ENCODE measurements at places on chromosomes 12 and 14.

DNA sequence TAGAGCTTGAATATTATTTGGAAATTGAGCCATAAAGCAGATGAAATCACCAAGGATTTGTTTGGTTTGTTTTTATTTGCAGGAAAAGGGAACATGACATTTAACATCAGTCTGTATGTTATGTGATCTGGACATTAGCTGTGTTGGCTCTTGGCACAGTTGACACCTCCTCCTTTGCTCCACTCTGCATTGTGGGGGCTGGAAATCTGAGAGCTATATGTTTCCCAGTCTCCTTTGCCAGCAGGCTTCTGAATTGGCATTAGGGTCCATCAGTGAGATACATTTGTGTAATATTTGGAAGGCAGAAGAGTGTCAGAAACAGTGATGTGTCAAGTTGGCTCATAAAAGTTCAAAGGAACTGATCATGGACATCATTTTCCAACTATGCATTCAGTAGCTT lies 322.1 kb upstream of the ATP2B1 start:
- DNase-seq = no peak

- DNase-seq = no peak
These were observed 4.2 kb upstream of the HRK start for GRCh38 chr12:116885491-116885890.

DNA sequence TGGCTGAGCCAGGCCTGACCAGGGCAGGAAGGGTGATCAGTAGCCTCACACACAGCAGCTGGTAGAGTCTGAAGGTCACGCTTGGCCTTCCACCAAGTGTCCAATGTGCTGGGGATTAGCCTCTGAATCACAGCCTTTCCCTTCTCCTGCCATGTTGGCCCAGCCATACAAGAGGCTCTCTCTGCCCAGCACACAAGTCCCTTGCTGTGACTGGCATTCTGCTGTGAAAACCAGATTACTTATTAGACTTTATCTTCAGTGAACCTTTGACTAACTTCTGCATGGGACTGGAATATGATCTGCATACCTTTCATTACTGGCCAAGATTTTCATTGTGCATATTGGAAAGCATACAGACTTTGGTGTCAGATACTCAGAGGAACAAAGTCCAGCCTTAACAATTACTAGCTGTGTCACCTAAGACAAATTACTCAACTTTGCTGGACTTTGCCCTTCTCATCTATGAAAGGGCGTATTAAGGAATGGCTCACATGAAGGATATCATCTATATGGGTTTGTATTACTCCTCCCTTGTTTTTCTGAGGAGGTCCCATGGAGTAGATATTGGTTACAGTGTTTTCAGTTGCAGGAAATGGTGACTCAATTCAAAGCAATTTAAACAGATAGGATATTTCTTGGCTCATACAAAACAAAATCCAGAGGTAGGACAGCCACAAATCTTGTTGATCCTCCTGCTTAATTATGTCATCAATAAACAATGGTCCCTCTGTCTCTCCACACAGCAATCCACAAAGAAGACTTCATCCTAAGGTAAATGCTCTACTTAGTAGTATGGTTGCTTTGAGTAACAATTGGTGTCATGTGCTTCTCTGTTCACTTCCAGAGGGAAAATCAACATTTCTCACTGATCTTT lies 99.6 kb downstream of the DYRK2 start:
- no peak for DNase-seq

DNA sequence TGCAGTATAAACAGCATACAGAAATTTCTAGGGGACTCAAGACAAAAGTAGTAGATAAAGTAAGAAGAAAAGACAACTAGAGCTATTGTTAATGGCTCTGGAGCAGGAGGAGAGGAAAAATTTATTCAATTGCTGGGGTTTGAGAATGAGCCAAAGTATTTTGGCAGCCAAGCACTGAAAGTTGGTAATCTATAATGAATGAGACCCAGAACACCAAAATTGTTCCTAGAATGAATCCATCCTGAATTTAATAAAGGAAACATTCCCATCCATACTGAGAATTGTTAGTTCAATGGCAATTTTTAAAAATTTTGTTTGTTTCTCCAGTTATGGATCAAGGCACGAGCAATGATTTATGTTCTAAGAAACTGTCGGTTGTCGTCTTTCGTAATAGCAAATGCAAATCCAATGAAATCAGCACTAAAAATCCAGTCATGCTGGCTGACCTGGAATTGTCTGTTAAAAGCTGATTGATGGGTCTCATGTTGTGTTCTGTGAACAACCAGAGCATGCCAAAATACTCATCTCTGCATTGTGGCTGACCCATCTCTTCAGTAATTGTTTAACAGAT lies 170.9 kb upstream of the LMNTD1 start:
- DNase-seq = no peak

- DNase-seq = no peak
These were observed 107.8 kb downstream of the CALM1 start for GRCh38 chr14:90504643-90505042.

- no peak for DNase-seq
These were observed 426.2 kb downstream of the BCAT1 start for GRCh38 chr12:24522736-24523135.

GRCh38 chr14:30006695-30007094 lies 79.0 kb upstream of the PRKD1 start:
- DNase-seq = no peak

DNA sequence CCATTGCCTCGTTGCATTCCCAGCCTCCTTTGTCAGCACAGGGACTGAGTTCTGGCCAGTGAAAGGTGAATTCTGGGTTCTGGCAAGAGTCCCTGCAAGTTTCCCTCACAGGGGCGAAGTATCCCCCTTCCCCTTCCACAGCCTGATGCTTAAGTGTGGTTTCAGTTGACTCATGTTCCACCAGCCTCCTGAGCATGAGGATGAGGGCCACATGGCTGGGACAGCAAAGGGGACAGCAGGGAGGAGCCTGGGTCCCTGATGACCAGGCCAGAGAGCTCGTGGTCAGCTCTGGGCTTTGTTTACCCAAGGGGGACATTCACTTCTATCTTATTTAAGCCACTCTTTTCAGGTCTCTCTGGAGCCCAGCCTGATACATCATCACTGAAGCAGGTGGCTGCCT lies 36.5 kb downstream of the CACNA2D4 start:
- no peak for DNase-seq

GRCh38 chr14:73645248-73645610 lies 443 bp downstream of the DNAL1 start:
- no peak for DNase-seq

- no peak for DNase-seq
These were observed 11.5 kb downstream of the ADCY4 start for GRCh38 chr14:24323341-24323740.

Data from central memory CD4-positive, alpha-beta T cell (primary cell).